Skeletal muscle tissue (tissue), 5 donors: ENCODE measurements at places on chromosomes 16 and 17. TPM values are rescaled to one million over a fixed set of nuclear protein-coding genes. Genes with fewer than 3 reads are reported as not detected.

CCL16 gene
- total RNA-seq, result not detected

NETO2 gene
- total RNA-seq, result 3.7 TPM

MT3 gene
- total RNA-seq, result 1.0 TPM

ABCC6 gene
- 1.6 TPM for total RNA-seq

CLEC19A gene
- not detected for total RNA-seq

CCR7 gene
- 1.0 TPM for total RNA-seq

DNAAF8 gene
- total RNA-seq, result 0.52 TPM

ERBB2 gene
- 69.9 TPM for total RNA-seq

CCL23 gene
- not detected for total RNA-seq

CA5A gene
- not detected for total RNA-seq

MSLN gene
- 1.0 TPM for total RNA-seq

GAS2L2 gene
- total RNA-seq, result not detected

TADA2A gene
- 28.7 TPM for total RNA-seq

FOXC2 gene
- under 0.01 TPM for total RNA-seq

ZNF18 gene
- 17.2 TPM for total RNA-seq
